ENCODE measurements at places on chromosomes 5 and 9.
A peak's percentile ranks its signal among the peaks of the same experiment; 100 is the strongest.

- DNase-seq = no peak
Observed at GRCh38 chr9:28539434-28540070, 966.3 kb upstream of the C9orf72 start.

GRCh38 chr5:122465031-122465577 lies 153.1 kb downstream of the SNCAIP start:
- DNase-seq = no peak

DNA sequence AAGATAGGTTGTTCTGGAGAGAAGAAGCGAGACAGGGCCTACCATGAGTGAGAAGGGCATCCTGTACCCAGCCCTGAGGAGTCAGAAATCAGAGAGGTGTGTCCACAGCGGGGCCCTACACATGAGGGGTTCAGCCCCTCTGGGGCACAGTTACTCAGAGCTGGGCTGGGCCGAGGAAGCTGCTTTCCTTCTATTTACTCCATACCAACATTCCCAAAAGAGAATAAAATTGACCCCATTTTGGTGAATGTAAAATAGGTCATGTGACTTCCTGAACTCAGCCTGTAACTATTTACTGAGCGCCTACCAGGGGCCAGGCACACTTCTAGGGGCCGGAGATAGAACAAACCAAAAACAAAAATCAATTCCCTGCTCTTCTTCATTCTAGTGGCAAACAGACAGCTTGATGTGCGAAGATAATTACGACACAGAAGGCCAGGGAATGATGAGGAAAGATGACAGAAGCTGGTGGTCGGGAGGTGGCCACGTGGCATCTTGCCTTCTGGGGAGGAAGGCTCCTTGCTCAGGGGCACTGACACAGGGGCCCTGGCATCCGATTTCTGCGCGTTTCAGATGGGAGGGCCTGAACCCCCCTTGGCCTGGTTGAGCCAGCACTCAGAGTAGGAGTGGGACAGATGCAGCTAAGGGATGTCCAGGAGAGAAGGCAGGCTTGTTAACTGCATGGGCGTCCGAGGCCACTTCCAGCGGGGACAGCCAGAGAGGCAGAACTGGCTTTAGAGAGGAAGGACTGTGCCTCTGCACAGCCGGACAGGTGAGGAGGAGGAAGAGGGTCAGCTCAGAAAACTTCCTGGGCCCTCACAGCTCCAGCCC lies 121.8 kb downstream of the NSG2 start:
- no peak for DNase-seq

DNA sequence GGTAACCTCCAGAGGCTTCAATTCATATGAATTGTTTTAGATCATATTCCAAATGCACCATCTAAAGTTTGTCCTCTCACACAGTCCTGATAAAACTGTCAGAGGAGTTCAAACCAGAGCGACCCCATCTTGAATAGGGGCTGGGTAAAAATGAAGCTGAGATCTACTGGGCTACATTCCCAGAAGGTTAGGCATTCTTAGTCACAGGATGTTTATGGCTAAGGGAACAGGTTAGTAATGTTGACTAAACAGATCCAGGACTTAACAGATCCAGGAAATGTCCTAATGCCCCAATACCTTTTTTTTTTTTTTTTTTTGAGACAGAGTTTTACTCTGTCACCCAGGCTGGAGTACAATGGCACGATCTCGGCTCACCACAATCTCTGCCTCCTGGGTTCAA lies 192.6 kb upstream of the PRDM9 start:
- no peak for DNase-seq

DNA sequence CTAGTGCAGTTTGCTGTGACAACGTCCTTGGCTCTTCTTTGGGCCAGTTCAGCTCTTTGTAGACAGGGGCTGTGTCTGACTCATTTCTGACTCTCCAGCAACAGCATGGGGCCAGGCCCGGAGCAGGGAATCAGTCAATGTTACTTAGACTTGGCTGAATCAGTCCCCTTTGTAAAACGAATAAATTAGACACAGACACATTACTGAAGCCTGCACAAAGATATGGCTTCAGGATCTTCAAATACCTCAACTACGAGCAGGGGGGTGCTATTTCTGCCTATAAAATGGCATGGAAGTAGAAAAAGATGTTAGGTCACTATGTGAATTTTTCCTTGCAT lies 204.7 kb downstream of the TTLL11 start:
- no peak for DNase-seq

DNA sequence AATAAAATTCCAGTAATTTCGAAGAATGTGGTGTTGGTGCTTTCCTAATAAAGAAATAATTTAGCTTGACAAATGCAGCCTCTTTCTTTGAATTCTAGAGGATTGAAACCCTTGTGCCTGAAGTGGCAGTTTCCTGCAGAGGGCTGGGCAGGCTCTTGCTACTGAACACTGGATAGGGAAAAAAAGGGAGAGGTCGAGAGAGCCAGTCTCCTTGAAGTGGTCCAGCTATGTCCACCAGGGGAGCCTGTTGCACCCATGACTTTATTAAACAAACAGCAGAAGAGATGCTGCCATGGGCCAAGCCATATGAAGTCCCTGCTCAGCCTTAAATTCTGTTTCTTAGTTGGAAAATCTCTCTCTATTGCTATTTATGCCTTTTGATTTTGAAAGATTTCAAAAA lies 178.4 kb downstream of the SMARCA2 start:
- DNase-seq = no peak

DNA sequence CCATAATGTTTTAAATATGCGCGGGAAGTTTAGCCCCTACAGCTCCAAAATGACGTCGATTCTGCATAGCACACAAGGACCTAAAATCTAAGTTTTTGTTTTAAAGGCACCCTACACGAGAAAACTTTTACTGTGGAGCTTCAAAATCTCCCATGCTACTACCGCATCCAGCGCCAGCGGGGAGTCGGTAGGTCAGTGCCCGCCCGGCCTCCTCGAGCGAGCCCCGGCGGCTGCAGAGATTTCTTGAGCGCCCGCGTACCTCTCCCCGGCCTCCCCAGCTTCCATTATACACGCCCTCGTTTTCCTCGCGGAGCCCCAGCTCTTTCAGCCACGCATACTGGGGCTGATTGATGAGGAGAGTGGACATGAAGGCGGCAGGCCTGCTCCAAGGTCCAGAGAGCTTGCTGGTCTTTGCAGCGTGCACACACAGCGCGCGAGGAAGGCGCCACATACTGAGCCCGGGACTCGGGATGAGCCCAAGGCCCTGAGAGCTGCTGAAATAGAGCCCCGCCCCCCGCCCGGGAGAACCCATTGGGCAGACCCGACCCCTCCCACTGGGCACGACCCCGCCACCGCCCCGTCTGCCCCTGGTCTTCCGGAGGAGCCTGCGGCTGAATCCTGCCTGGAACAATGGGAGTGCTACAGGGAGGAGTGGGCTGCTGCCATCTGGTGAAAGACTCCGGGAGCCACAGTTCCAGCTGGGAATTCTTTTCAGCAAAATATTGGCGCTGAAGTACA lies at the start of gene ALDH7A1:
TSS of gene ALDH7A1 (minus strand) at position 472 of the 738 bp plus-strand sequence. CDS start at position 451, 21 bp downstream.
- peak; percentile 18 for DNase-seq

DNA sequence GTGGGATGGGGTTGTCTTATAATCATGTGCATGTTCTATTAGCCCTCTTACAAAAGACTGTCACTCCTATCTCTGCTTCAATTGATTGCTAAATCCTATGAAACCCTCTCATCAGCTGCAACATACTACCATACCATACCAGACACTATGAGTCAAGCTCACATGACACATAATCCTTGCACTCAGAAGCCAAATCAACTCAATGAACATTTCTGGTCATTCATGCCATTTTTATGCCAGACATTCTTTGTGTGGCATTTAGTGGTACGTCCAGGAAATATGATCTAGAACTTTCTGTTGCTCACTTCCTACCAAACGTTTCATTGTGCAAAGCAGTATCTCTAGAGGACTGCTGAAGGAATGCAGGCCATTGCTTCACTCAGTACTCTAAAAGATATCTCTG lies 159.2 kb upstream of the GNA14 start:
- no peak for DNase-seq

GRCh38 chr9:91077624-91078368 lies 276.2 kb downstream of the SYK start:
- DNase-seq = no peak

DNA sequence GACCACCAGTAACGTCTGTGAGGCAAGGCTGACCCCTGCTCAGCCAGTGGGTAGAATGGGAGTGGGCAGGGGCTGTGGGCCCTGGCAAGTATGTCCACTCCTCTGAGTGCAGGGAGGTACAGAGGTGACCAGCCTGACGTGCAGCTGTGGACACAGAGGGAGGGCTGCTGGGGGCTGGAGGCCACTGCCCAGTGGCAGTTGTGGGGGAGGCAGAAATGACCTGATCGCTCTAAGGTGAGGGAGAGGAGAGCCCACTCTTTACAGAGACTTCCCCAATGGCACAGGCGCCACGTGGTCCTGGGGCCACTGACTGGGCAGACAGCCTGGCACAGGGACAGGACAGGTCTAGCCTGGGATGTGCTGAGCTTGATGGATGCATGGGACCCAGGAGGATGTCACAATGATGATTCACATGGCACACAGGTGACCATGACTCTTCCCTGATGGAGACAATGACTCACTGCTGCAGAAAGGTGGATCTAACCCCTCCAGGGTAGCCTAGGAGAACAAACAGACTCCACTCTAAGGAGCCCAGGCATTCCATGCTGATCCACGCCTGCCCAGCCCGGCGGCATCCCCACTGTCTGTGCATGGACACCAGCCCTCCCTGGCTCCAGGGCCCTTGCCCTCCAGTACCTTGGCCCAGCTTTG lies 7.7 kb downstream of the LPCAT1 start:
- DNase-seq = no peak

- DNase-seq = no peak
Observed at GRCh38 chr9:135706288-135706687, 4.3 kb downstream of the KCNT1 start.

DNA sequence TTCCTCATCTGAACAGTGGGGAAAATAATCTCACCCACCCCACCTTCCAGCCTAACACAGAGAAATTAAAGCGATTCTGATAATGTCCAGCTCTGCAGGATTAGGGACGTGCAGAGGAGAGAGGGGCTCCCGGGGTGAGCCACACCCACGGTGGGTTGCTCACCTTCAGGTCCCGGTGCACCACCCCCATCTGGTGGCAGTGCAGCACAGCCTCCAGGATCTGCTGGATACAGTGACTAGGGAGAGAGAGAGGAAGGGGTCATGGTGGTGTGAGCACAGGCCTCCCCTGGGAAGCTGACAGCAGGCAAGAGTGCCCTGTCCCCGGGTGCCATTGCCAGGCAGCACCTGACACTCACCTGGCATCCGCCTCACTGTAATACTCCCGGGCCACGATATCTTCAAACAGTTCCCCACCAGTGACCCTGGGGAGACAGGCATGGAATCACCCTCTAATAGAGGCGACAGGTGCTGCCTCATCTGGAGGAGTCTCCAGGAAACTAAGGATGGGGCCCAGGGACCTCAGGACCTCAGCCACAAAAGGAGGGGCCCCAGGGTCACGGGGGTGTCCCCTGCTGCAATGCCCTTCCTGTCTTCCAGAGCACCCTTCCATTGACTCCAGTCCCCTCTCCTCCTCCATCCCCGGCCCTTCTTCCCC lies 33.0 kb downstream of the CAMK2A start:
- no peak for DNase-seq

DNA sequence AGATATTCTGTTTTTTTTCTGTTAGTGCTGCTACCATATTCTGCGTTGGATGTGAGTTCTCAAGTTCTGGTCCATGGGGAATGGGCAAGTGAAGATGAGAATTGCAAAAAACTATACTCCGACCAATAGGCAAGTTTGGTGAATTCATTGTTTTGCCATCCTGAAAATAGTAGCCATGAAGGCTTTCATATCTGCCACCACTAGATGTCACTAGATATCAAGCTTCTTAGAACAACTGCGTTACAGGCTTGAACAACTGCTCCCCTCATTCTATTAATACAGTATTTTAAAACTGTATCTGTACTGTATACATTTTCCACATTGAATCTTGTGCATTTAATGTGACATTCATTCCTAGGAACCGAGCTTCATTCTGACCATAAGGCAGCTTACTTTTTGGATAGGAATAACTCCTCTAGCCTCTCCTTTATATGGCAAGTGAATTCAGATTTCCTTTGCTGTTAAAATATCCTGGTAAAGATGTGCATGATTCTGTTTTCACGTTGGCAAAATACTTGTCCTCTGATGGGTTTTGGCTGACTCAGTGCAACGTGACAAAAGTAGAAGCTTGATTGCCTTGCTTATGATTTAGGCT lies 163.6 kb downstream of the SREK1 start:
- DNase-seq = no peak

GRCh38 chr9:115910959-115911358 lies 242.6 kb upstream of the PAPPA start:
- DNase-seq = no peak

DNA sequence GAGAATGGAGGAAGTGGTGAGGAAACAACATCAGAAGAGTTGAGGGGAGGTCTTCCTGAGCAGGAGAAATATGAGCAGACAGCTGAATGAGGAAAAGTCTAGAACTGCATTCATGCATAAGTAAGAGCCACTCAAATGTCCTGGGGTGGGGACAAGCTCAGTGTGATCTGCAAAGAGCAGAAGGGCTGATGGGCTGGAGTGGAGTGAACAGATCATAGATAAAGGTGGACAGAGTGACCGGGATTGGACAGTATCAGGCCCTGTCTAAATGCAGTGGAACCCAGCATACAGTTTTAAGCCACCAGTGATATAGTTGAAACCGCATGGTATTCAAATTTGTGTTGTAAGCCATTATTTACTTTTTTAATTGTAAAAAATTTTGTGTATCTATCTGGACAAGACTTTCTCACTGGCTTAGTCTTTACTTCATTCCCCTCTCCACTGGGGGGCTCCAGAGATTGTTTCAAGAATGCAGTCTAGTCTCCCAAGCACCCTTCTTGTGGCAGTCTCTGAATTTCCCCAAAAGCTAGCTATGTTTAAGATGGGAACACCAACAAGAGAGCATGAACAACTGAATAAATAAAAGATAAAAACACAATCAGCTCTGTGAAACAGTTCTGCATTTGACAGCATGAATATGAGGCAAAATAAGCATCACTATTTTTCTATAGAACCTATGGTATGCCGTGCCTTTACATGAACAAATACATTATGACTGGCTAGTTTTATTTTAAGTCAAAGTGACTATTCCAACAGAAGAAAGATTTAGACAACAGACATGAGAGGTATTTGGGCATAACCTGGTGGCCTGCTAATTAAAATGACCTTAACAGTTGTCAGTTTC lies 10.7 kb upstream of the STK32A start:
- DNase-seq = no peak

GRCh38 chr9:131475956-131476776 lies 26.6 kb upstream of the POMT1 start:
- DNase-seq = no peak

GRCh38 chr5:135210286-135211055 lies 176.4 kb upstream of the PITX1 start:
- no peak for DNase-seq

DNA sequence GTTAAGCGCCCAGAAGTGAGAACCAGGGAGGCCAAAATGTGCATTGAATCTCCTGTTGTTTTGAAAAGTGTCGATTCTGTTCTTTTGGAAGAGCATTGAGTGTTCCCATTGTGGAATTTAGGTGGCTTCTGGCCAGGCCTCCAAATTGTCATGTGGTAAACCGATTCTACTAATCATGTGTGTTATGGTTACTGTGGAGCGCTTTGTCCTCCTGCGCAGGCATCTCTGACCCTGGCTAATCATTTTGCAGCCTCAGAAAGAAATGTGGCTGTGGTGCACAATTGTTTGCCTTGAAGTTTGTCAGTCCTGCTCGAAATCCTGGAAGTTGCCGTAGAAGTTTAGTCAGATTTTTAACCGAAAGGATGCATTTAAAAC lies 121.3 kb downstream of the RASGRF2 start:
- DNase-seq = no peak
